ENCODE measurements at places on chromosomes 11 and 22.

DNA sequence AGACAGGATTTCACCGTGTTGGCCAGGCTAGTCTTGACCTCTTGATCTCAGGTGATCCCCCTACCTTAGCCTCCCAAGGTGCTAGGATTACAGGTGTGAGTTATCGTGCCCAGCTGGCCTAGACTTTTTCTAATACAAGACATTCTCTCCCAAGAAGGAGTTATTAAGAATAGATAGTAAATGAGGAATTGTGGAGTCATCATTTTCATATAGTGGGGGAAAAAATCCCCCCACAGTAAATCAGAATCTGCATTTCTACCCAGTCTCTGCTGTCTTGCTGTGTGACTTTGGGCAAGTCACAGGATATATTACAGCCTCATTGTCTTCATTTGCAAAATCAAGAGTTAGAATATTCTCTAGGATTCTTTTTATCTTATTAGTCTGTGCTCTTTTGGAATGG, 21.6 kb downstream of the SLC6A5 start:
- DNase-seq = no peak

GRCh38 chr22:26894766-26895485, 237.5 kb downstream of the MIAT start:
- DNase-seq = no peak

DNA sequence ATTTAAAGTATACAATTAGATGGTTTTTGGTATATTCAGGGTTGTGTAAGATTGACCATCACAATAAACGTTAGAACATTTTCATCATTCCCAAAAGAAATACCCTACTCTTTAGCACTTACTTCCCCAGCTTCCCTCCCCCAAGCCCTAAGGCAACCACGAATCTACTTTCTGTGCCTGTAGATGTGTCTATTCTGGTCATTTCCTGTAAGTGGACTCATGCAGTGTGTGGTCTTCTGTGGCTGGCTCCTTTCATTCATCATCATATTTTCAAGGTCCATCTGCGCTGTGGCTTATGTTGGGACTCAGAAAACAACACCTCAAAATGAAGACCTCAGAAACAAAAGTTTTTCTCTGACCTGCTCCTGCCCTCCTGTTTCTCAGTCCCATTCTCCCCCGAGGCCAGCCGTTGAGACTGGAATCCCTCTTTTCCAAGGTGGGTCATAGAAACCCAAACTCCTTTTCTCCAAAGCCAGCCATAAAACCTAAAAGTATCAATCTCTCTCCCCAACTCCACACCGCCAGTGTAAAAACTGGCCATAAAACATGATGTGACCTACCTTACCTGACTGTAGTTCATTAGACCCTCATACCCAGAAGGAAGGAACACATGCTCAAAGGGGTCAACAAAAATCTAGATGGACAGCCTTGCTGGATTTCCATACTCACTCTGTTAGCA, 12.9 kb upstream of the TMPRSS13 start:
- DNase-seq = no peak

DNA sequence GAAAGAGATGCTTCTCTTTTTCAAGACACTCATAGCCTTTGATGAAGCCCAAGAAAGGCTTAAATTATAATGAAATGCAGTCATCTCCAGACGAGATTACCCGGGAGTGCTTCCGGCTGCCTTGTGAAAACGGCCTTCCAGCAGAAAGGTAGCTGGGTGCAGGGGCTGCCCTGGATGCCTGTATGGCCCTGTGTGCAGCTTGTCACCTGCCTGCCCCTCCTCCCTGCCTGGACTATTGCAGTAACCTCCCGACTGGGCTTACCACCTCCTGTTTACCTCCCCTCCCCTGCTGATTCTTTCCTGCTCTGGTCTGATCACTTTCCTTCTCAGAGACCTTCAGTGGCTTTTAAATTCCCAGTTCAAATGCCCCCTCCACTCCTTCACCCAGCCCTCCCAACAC, 126.4 kb upstream of the SYT13 start:
- no peak for DNase-seq

- DNase-seq = no peak
Observed at GRCh38 chr11:58924230-58924629, 15.1 kb upstream of the GLYATL1 start.
